ENCODE measurements at places on chromosomes 5 and 9.

GRCh38 chr5:162160401-162160800, 92.8 kb downstream of the GABRG2 start:
- no peak for DNase-seq

DNA sequence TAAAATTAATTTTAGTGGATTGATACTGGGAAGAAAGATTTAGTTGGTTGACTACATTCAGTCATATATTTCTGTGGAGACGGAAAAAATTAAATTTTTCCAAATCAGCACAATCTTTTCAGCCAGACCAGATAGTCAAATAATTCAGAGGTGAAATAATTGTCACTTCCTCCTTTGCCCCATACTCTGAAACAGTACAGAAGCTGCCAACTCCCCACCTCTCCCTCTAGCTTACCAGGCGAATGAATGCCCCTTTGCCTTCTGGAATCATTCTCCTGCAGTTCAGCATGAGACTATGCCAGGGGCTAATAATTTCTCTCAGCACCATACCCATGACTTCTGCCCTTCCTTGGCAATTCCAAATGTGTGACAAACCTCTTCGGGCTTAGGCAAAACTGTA, 43.5 kb downstream of the EBF1 start:
- no peak for DNase-seq

DNA sequence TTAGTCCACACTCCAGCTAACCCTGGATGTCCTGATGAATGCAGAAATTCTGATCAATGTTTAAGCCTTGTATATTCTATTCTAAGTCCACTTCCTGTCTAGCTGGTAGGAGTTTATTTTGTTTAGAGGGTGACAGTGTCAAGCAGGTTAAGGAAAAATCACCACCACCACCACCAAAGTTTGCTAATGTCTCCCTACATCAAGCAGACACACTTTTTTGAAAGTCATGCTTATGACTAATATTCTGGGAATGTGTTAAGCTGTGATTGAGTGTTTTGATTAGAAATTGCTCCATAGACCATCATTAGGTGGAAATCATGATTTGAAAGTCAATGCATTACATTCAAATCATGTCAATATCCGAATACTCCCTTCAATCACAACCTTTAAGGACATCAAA, 1530.1 kb downstream of the MAT2B start:
- DNase-seq: no peak

DNA sequence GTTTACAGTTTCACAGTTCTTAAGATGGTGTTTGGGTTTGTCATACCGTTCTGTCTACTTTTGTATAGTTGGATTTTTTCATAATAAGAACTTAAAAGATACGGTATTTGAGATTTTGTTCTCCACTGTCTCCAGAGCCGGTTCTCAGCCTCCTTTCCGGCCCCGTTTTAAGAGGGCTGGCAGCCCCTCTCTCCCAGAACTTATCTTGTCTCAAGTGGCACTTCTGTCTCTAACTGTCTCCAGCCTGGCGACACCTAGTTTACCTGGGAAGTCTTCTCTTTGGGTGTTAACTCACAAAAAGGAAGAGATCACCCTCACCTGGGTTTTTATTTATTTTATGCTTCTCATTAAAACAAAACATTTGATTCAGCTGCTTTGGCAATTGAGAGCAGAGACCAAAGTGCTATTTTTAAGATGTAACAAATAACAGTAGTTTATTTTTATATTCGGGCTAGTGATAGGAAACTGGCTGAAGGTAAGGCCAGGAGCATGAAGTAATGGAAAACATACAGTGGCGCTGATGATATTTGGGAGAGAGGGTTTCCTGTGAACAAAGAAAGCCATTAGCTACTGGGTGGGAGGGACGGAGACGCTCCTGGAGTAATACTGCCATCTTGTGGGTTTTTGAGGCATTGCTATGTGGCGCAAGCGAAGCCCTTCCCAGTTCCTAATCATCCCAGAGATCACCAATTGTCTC, 48.3 kb downstream of the ACER2 start:
- DNase-seq: no peak

- DNase-seq: no peak
These were observed 1.0 kb downstream of the GABRB2 start for GRCh38 chr5:161545344-161546094.

Data from cortex of kidney (tissue), 1 donor.